ACHN (cell line): ENCODE measurements at places on chromosomes 6 and 20.

DNA sequence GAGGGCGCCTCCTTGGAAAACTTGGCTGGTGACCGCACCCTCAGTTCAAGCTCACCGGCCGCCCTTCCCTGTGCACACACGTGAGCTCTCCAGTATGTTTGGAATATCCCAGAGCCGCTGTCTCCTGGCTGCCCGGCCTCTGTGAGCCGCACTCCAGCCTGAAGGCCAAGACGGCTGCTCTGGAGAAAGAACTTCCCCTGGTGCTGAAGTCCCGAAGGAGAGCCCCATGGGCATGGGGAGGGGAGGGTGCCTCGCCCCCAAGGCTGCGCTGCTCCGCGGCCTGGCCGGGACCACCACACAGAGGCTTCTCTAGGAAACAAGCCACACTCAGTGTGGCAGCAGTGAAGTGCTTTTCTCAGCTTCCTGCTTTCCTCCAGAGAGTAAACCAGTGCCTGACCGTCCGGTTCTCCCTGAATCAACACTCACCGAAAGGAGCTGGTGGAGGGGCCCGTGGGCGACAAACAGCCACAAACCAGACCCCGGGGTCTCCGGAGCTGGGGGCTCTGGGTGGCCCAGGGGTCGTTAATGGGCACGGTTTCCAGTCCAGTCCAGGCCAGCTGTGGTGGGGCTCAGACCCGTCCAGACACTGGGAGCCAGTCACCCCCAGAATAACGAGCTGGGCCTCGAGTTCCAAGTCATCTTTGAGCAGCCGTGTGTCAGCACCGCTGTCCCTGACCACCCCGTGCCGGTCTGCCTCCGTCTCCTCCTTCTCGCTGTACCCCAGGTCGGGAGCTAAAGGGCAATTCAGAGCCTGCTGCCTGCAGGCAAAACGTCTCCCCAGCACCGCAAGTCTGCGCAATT is 87.4 kb upstream of the BHLHE23 start:
- no peak for DNase-seq

- no peak for DNase-seq
Measured at GRCh38 chr20:14583413-14583812, 246.0 kb upstream of the FLRT3 start.

GRCh38 chr6:77037439-77037838 is 425.9 kb downstream of the HTR1B start:
- no peak for DNase-seq

DNA sequence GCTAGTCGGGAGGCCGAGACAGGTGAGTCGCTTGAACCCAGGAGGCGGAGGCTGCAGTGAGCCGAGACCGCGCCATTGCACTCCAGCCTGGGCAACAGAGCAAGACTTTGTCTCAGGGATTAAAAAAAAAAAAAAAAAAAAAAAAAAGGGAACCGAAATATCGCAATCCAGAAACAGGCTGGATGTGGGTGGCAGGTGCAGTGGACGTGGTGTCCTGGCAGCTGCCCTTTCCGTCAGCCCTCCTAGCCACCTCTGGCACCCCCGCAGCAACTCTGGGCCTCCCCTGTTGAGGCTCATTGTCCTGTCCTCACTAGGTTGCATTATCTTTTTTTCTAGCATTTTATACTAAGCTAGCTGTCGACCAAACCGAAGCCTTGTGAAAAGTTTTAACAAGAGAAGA is 113.5 kb downstream of the DTNBP1 start:
- DNase-seq = no peak

- DNase-seq = no peak
Measured at GRCh38 chr6:160931378-160932310, 59.9 kb upstream of the MAP3K4 start.
